ENCODE measurements at places on chromosomes 1 and 21.

- DNase-seq = no peak
Measured at GRCh38 chr1:153546371-153546770, 765 bp upstream of the S100A4 start.

DNA sequence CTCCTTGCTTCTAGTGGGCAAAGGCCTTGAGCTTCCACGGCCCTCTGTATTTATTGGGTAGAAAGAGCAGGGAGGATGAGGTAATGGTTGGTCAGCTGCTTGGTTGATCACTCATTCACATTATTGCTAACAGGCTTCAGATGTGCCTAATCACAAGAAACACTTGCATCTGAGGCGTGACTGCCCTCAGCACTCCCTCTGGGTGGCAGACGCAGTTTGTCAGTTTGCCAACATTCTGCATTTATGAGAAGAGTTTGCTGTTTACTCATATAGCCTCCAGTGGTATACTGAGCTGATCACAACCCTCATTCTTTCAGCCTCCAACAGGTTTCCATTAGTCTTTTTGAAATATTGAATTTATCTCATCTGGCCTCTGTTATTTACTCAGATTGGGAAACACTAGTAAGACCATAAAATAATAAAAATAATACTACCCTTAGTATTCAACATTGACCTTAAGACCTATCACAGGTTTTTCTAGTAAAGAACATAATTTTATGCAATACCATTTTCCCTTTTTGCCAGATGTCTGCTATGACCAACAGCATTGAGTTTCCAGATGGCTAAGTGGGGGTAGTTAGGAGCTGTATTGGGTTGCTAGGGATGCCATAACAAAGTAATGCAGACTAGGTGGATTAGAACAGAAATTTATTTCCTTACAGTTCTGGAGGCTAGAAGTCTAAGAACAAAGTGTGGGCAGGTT is 53.3 kb downstream of the PTGFR start:
- DNase-seq = no peak

DNA sequence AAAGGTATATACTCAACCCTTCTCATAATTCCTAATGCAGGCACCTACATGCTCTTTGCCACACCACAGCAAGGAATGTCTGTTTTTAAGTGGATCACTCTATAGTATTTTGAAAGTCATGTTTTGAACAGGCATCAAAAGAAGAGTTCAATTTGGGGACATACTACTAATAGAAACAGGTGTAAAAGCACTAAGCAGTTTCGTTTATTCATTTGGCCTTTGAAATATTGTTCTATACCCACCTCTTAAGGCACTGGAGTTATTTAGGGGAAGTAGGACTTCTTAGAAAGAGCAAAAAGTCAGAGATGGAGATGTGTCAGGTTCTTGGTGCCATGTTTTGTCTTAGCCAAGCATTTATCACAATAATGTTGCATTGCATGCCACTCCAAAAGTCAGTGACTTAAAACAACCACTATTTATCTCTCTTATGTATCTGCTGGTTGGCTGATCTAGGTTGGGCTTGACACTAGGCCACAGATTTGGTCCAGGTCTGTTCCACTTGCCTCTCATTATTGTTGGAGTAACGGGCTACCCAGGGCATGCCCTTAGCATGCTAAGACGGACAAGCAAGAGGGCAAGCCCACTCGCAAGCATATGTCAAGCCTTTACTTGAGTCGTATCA is 107.5 kb downstream of the RGL1 start:
- no peak for DNase-seq

DNA sequence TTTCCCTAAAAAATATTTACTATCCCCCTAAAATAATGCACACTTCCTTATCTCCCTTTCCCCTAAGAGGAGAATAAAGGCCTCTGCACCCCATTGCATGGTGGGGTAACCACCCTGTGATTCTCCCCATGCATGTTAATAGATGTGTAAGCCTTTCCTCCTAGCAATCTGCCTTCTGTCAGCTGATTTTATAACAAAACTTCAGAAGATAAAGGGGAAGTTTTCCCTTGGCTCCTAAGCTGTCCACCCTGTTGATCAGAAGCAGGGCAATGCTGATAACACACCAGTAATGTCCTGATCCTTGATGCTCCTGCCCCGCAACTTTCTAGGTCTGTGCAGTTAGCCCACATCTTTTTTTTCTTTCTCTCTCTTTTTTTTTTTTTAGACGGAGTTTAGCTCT is 11.4 kb upstream of the RNF187 start:
- DNase-seq = no peak

GRCh38 chr21:44047996-44048560 is 36.0 kb downstream of the TRAPPC10 start:
- no peak for DNase-seq

DNA sequence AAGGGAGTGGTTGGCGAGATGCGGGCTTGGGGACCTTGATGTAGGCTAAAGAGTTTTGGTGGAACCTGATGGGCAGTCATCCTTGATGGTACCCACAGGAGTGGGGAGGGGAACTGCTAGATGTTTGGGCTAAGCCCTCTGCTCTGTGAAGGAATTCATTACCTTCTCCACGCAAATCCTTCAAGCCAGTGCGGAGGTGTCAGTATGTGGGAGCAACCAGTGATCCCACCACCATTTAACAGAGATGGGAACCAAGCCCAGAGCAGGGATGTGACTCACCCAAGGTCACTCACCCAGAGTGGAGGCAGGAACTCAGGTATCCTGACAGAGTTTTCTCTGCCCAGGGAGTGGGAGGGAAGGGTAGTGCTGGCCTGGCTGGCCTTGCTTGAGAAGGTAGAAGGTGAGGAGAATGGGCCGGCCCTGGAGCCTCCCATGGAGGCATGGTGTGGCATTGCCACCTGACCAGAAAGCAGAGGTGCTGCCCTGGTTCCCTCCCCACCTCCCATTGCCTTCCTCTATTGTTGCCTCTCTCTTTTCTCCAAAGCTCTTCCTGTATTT is 51.2 kb upstream of the STUM start:
- no peak for DNase-seq
